Occipital lobe (tissue), 3 donors: ENCODE measurements at places on chromosomes 2 and 18.

- no peak for DNase-seq
Measured at GRCh38 chr2:11613297-11613696, 56.7 kb downstream of the NTSR2 start.

GRCh38 chr2:43611987-43612894 lies 16.4 kb upstream of the THADA start:
- DNase-seq = no peak

DNA sequence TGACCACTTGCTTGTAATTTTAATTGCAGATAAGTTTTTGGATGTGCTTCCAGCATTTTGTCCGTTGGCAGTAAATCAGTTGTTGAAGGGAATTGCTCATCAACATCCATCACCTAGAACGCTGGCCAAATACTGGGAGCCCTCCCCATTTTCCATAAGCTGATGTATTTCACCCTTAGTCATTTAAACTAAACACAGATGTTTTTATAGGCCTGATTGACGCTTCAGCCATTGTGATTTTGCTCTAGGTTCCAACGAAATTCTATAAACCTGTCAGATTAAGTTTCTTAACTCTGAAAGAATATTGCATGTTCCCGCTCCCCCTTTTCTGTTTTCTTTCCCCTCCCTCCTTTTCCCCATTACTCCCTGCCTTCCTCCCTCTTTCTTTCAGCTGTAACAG lies 1.0 kb upstream of the RPRM start:
- no peak for DNase-seq

- DNase-seq = no peak
Measured at GRCh38 chr2:237195396-237196120, 109.9 kb downstream of the COPS8 start.

DNA sequence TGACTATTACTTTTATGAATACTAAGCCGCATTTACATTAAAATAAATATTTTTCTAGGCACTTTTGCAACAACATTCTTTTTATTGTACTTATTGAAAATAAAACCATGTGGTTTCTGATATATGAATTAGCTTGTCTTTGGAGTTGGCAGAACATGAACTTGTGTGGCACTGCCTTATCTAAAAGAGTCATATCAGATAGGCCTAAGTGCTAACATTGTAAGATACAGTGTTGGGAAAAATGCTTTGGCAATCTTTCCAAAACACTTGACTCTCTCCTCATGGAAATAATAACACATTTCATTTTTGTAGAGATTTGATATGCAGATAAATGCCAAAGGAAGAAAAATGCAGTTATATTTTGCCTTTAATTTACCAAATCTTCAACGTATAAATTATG lies 191.7 kb downstream of the ERBB4 start:
- no peak for DNase-seq

- DNase-seq = no peak
Measured at GRCh38 chr2:190328573-190329147, 9.0 kb upstream of the HIBCH start.

DNA sequence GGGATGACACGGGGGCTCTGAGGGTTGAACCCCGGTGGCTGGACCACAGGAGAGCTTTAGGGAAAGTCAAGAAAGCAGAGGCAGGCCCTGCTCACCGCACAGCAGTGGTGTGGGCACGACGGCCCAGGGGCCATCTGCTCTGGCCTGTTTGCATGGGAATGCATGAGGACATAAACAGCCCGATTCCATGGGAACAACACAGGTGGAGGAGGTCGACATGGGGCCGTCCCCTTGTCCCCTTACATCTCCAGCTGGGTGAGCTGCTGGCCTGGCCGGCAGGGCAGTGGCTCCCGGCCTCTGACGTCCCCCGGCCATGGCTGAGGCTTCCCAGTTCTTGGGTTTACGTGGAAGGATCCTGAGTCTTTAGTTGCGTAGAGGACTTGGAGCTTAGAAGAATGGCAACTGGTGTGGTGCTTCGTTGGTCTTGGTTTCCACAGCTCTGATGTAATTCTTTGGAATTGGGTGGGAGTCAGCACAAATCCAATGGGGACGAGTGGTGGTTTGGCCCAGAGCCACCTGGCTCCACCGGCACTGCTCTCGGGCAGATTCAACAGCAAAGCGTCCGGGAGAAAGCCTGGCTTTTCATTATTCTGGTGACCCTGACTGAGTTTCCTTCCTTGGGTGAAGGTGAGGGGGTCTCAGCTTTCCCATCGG lies 98.3 kb upstream of the HDAC4 start:
- DNase-seq = no peak

DNA sequence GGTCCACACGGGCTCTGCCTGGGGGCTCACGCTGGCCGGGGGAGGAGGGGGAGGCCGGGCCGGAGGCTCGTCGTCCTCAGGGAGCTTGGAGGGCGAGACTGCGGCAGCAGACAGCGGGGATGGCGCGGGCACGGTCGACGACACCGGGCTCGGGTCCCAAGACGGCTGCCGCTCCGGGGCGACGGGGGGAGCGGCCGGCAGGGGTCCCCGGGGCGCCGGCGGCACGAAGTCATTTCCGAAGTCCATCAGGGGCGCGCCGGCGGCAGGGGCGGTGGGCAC lies 491 bp downstream of the RTN4 start:
- no peak for DNase-seq

GRCh38 chr2:108950369-108951135 lies 38.5 kb downstream of the EDAR start:
- DNase-seq = no peak

- no peak for DNase-seq
Measured at GRCh38 chr2:68416081-68416675, 50.9 kb downstream of the FBXO48 start.

- DNase-seq = no peak
Measured at GRCh38 chr2:14745288-14746076, 113.0 kb downstream of the LRATD1 start.

GRCh38 chr18:79775441-79776221 lies 22.1 kb upstream of the KCNG2 start:
- DNase-seq = no peak

GRCh38 chr2:190837952-190838361 lies 42.7 kb upstream of the GLS start:
- no peak for DNase-seq

DNA sequence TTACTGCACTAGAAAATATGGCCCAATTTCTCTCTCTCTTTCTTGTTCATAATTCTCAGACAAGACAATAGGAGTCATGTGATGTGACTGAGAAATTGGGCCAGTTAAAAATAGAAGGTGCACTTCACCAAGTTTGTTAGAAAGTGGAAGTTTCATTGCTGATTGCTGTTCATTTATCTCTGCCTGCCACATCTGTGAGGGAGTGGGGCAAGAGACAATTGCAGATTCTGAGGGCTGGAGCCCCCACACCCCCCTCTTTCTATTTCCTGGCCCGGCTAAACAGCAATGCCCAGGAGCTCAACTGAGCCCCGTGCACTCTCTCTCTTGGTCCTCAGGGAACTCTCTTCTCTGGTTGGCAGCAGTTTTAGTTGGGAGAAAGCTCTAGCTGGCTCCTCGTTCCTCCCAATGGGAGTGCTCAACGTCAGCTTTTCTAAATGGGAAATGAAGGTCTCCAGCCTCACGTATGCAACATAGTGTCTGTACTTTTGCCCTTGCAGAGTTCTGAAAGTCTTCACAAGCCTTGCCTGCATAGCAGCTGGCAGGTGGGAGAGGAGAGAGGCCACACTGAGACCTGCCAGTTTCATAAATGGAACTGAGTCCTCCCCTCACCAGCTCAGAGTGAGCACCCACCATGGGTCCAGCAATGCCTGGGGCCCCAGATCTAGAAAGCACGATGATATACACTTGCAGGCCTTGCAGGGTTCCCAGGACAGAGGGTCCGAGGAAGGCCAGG lies 115.7 kb downstream of the MYCN start:
- no peak for DNase-seq

DNA sequence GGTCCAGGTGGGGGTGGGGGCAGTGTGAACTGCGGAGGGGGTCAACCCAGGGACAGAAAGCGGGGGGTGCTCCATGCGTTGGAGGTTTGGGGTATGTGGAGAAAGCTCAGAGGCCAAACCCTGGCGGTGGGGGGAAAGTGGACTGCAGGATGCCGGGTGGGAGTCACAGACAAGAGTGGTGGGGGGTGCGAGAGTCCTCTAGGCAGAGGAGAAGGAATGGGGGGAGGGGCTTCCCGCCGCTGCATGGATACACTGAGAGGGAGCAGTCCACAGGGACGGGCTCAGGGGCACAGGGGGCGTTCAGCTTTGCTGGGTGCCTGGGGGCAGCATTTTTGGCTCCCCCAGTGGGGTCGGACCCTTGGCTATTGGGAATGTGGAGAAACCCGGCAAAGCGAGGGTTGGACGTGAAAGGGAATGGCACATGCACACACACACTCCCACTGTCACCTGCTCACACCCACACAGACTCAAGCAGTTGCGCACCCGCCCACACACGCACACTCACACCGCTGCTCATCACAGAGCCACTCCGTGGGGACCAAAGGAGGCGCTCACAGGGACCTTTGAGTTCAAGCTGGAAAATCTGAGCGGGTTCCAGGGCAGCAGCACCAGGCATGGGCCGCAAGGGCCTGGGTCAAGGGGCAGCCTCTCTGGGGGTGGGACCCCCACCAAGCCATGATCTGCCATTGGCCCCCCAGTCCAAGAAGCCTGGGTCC lies 7.7 kb downstream of the GBX2 start:
- DNase-seq = no peak

- no peak for DNase-seq
Measured at GRCh38 chr2:241312082-241312481, 3.4 kb downstream of the HDLBP start.

DNA sequence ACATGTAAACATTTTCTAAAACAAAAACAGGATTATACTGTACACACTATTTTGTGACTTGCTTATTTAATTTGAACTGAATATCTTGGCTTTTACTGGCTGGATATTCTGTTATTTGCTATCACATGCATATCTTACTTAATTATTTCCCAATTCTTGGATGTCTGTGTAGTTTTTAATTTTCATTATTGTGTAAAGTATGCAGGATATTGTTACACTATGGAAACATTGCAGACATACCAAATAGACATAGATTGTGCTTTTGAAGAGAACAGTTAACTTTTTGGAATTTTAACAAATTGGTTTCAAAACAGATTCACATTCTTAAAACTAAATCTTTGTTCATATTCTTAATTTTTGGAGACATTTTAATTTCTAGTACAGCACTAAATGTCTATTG lies 2.1 kb downstream of the PHOSPHO2 start:
- no peak for DNase-seq

- no peak for DNase-seq
Measured at GRCh38 chr18:59518705-59519104, 159.6 kb upstream of the LMAN1 start.

- no peak for DNase-seq
Measured at GRCh38 chr2:142291969-142292368, 161.2 kb upstream of the LRP1B start.

GRCh38 chr18:12803069-12803936 lies 80.7 kb downstream of the PTPN2 start:
- no peak for DNase-seq

DNA sequence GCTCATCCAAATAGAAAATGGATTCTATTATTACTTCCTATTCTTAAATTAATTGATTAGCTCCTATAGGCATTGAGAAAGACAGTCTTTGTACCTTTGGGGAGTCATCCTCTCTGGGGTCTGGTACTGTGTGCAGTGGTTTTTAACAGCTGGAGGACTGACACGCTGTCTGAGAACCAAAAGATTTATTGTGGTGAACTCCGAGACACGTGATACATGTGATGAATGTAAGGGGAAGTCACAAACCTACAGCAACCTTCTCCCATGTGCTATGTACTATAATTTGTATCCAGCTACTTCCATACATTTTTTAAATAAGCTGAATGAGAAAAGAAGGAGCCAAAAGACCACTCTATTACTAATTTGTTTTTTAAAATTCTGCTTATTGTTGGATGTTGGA lies 133.7 kb downstream of the GALNT3 start:
- DNase-seq = no peak

GRCh38 chr2:239605976-239606375 lies 205.2 kb upstream of the HDAC4 start:
- no peak for DNase-seq

DNA sequence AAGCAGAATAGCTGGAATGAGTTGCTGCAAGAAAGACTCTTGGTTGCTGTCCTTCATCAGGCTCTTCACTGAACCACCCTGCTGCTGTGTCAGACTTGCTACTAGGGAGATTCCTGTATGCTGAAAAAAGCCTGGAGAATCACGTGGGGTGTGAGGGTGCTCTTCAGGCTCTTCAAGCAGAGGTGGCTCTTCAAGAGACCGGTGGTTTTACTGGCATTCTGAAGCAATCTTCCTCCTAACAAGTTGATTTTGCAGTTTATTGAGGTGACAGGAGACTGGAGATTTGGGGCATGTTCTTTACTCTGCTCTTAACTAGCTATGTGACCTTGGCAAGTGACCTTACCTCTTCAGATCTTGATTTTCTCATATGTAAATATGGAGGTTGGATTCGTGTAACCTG lies 14.1 kb downstream of the TMEM178A start:
- DNase-seq = no peak

- DNase-seq = no peak
Measured at GRCh38 chr2:99984799-99985515, 157.4 kb downstream of the AFF3 start.

- no peak for DNase-seq
Measured at GRCh38 chr2:59339121-59339836, 1098.2 kb upstream of the FANCL start.

- DNase-seq = no peak
Measured at GRCh38 chr2:177455187-177455586, 62.6 kb downstream of the AGPS start.

- no peak for DNase-seq
Measured at GRCh38 chr2:69171116-69171896, 158.3 kb downstream of the ANTXR1 start.

DNA sequence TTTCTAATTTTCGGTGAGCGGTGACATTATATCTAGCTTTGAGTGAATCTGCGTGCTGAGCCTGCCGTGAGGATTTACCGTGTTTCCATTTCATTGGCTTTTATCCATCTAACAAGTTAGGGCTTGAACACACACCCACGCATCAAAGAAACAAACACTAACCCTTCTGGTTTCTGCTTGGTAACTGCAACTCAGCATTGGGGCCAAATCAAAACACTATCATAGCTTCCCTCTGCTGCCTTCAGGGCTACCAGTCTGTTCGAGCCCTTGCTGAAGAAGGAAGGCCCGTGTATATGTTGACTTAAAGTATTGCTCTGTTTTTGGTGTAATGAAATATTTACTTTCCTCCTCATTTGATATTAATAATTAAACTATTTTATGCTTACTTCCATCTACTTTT lies 227.2 kb downstream of the PHLPP1 start:
- DNase-seq = no peak
